Activated T-cell treated with anti-CD3 and anti-CD28 coated beads for 24 hours (primary cell): ENCODE measurements at places on chromosomes 1 and 21.

DNA sequence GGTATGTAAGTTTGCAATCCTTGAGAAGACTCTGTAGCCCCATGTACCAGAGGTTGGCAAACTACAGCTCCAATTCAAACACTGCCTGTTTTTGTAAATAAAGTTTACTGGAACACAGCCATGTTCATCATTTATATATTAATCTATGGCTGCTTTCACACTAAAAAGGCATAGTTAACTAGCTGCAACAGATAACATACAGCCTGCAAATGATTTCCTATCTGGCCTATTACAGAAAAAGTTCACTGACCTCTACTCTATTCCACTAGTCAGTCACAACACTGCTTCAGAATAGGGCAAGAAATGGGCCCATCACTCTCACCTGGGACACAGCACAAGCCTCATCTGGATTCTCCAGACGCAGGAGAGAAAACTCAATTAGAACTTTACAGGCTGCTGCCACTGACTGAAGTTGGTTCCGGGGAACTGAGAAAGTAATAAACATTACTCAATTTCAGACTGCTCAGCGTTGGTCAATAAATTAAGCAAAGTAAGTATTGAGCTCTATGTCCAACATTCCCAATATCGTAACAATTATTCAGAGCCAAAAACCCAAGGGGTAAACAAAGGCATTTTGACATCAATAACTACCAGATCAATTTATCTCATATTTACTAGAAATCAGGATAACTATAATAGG is 10.6 kb downstream of the UBR4 start:
- DNase-seq = no peak

- no peak for DNase-seq
These were observed 79.0 kb downstream of the GALNT2 start for GRCh38 chr1:230145953-230146476.

- DNase-seq = no peak
These were observed 15.9 kb upstream of the SRSF4 start for GRCh38 chr1:29197590-29197924.

- DNase-seq = no peak
These were observed 17.5 kb upstream of the VAMP3 start for GRCh38 chr1:7753641-7754040.

DNA sequence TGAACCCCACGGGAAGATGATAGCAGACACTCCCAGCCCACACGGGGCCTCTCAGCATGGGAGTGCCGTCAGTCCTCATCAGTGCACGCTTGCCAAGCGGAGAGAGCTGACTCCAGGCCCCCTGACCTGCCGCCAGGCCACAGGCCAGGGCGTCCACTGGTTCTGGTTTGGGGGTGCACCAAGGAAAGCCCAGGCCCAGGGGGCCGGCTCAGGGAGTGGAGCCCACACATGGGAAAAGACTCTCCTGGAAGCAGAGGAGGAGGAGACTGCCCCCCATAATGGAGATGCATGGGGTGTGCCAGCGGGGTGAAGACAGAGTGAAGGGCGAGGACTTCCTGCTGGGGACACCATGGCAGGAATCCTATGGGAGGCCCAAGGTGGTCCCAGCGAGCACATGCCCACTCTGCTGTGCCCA is 6.4 kb downstream of the TRIM11 start:
- no peak for DNase-seq

DNA sequence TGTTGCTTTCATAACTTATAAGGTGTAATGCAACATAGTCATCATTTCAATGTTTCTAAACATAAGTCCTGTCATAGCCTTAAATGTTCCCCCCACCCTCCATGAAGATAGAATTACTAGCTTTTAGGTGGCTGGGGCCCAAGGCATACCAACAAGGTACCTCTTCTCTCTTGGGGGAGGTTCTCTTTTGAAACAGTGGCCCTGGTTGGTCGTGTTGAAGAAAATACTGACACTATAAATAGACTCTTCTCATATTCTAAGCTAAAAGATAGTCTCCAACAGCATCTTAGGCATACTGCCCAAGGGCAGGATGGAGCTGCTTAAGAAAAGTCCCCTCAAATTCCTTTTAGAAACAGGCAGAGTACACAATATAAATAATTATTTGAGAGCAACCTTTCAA is 255.0 kb downstream of the FAF1 start:
- DNase-seq = no peak

- peak; percentile 4 for DNase-seq
These were observed 41.0 kb upstream of the HAO2 start for GRCh38 chr1:119327450-119328155.

- DNase-seq = no peak
These were observed 98.3 kb upstream of the RUNX1 start for GRCh38 chr21:35147439-35147838.

DNA sequence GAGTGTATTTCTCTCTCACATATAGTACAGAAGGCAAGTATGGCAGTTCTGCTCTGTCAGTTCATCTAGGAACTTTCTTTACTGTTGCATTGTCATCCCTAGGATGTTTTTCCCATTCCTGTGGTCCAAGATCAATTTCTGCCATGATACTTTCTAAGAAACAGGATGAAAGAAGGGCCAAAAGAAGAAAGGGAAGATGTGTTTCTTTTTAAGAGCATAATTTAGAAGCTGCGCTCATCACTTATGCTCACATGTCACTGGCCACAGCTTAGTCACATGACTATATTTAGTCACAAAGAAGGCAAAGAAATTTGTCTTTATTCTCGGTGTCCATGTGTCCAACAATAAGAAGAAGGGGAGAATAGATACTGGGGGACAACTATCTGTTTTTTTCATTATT is 7.0 kb upstream of the MAST2 start:
- no peak for DNase-seq

- no peak for DNase-seq
These were observed 546 bp downstream of the ELOVL1 start for GRCh38 chr1:43367026-43367903.

- DNase-seq = no peak
These were observed 6.4 kb upstream of the BRWD1 start for GRCh38 chr21:39319814-39320332.
